ENCODE measurements at places on chromosomes 11 and 22.

DNA sequence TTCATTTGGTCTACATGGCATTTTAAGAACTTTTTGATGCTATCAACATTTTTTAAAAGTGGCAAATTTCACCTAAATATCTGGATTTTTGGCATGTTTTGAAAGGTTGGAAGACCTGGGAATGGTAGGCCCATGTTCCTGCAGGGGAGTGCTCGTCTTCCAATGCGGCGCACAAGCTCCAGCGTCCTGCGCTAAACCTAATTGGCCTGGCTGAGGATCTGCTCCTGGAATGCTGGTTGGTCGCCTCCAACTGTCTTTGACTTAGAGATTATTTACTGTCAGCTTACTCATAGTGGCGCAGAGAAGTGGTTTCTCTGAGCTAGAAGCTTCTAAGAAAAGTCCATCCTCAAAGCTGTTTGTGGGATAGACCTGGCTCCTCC is 626 bp upstream of the LIMK2 start:
- no peak for DNase-seq

GRCh38 chr22:16963189-16963945 is 44.7 kb downstream of the GAB4 start:
- DNase-seq, result no peak

DNA sequence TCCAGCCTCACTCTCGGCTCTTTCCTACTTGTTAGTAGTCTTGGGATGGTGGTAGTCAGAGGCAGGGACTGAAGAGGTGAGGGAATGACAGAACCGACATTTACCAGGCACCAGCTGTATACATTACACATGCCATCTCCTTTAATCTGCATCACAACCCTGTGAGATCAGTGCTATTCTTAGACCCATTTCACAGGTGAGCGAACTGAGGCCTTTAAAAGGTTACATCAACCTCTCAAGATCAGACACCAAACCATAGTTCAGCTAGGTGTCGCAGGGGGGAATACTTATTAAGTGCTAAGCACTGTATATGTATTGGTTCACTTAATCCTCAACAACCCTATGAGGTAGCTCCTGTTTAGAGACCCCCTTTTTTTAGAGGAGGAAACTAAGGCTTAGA is 5.6 kb downstream of the PLA2G3 start:
- DNase-seq, result no peak

- no peak for DNase-seq
Measured at GRCh38 chr11:13333456-13333957, 55.9 kb downstream of the BMAL1 start.

- no peak for DNase-seq
Measured at GRCh38 chr22:46362203-46362933, 26.9 kb downstream of the TRMU start.

- DNase-seq, result no peak
Measured at GRCh38 chr11:108965306-108966001, 300.6 kb downstream of the DDX10 start.

- DNase-seq, result no peak
Measured at GRCh38 chr22:17091851-17092250, 7.1 kb downstream of the IL17RA start.

DNA sequence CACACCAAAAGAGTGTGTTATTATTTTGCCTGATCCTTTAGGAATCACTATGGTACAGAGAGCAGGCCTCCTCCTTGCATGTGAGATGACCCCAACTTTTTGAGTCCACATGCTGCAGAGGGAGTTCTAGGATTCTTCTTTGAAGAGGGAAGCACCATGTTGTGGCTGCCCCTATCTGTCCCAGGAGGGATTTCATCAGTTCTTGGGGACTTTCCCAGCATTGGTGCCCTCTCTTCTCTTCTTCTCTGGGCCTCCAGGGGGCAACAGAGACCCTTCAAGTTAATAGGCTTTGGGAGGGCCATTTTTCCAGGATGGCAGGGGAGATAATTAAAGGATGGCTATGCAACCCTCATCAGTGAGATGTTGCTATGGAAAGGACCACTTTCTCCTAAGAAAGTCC is 3.6 kb downstream of the MMP1 start:
- peak; percentile 82 for DNase-seq

DNA sequence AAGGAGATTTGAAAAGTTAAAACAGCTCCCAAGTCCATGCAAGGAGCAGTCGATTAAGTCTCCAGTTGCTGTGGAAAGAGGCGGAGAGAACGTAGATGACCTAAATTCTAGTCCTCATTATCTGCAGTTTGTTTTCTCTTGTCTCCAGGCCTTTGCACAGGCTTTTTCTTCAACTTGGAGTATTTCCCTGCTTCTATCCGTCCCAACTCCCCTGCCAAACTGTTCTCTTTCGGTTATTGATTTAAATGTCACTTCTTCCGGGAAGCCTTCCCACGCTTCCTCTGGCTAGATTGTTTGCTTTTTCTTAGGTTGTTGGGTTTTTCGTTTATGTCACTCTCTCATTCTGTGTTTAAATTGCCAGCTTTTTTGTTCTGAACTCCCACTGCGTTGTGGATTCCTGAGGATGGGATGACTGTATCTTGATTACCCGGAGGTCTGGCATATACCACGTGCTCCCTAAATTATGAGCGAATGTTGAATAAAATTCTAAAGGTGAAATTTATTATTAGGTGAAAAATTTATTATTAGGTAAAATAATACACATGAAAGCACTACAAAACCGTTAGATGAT is 463 bp downstream of the TMEM126B start:
- peak; percentile 26 for DNase-seq

DNA sequence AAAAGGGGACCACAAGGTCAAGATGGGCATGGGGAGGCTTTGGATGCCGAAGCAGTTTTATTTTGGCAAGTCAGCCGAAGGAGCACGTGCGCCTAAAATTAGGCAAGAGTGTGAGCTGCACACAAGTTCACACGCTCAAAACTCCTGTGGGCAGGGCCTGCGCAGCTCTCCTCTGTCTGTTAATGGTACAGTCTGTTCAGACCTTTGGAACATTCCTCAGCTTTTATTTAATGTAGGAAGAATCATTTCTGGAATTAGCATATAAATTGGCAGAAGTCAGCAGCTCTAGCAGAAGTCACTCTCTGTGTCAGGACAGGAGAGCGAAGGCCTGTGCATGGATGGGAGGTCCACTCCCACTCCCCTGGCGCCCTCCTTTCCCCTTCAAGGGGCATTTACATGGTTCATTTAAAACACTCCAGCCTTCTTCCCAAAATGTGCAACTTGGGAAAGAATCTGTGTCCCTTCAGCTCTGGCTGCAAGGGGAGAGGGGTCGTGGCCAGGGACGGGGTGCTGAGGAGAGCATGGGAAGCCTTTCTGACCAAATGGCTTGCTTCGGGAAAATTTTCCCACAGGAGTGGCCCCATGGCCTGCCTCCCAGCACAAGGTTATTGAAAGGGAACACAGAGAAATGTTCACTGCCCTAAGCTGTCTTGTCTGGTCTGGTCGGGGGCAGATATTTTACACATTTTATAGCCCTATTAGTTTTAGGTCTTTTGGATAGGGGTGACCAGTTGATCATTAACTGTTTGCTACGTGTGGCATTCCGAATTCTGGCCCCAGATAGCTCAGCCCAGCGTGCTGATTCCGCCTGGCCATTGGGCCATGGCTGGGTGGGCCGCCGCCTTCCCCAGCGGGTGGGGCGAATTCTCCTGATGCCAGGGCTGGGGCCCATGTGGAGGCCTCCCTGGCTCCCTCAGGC is 43.9 kb upstream of the SMIM38 start:
- no peak for DNase-seq

GRCh38 chr11:6927030-6927617 is 898 bp downstream of the ZNF215 start:
- peak; percentile 2 for DNase-seq
